ENCODE measurements at places on chromosomes 12 and 14. TPM values are rescaled to one million over a fixed set of nuclear protein-coding genes. Genes with fewer than 3 reads are reported as not detected.

The PARP11 gene
- 17.4 TPM for total RNA-seq

DNA sequence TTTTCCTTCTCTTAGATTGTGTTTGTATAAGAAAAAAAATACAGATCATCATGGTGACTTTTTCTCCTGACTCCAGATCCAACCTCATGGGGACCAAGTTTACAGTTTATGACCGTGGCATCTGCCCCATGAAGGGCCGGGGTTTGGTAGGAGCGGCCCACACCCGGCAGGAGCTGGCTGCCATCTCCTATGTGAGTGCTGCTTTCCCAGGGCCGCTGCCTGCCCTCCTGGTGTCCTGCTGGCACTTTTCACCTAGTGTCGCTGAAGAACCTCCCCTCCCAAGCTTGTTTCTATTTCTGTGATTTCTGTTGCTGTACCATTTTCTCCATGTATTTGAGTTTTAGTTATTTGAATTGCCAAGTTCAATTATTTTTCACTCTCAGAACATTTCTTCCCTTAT is 24.8 kb upstream of the TEAD4 start:
- H3K36me3 ChIP-seq: no peaks in the 10 kb centered on the region
- no peak for DNase-seq
- no peak overlapping the region for H3K27ac ChIP-seq

The CLEC12A gene
- 1.8 TPM for total RNA-seq

GRCh38 chr14:68278576-68279436 is 459.2 kb downstream of the RAD51B start:
- peaks cover 9% of the 10 kb centered on the region for H3K4me1 ChIP-seq
- H3K27ac ChIP-seq: no peak overlapping the region
- no peaks in the 10 kb centered on the region for H3K27me3 ChIP-seq

DNA sequence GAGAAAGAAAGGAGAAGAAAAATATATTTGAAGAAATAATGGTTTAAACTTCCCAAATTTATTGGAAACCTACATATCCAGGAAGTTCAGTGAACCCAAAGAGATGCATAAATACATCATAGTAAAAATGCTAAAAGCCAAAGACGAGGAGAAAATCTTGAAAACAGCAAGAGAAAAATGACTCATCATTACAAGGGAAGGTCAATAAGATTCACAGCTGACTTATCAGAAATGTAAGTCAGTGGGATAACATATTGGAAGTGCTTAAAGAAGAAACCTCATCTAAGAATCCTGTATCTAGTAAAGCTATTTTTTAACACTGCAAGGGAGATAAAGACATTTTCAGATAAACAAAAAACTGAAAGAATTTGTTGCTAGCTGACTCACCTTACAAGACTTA is 19.9 kb downstream of the RIC8B start:
- no peaks in the 10 kb centered on the region for H3K36me3 ChIP-seq
- no peaks in the 10 kb centered on the region for H3K27me3 ChIP-seq
- H3K4me1 ChIP-seq: no peaks in the 10 kb centered on the region
- H3K27ac ChIP-seq: no peak overlapping the region
- DNase-seq: no peak

GRCh38 chr12:53757101-53757770 is 5.5 kb upstream of the CISTR start:
- H3K4me3 ChIP-seq: no peak overlapping the region
- H3K4me1 ChIP-seq: peaks cover 2% of the 10 kb centered on the region
- DNase-seq: peak; percentile 81
- H3K36me3 ChIP-seq: no peaks in the 10 kb centered on the region
- no peaks in the 10 kb centered on the region for H3K27me3 ChIP-seq

DNA sequence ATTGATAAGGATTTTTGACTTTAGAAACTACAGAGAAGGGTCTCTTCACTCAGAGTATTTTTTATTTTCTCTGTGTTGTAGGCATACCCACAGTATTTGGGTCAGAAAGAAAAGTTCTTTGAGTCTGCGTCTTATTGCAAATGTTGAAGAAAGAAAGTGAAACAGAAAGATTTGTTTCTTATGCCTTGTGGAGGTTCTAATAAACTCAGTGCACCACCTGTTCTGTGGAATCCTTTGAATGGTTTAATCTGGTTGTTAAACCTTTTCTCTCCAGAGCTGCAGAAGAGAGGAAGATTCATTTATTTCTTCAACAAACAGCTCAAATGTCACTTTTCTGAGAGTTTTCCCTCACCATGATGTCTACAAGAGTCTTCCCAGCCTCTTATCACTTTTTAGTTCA is 146.6 kb upstream of the PLEKHG7 start:
- no peaks in the 10 kb centered on the region for H3K36me3 ChIP-seq
- no peak overlapping the region for H3K27ac ChIP-seq
- H3K27me3 ChIP-seq: no peaks in the 10 kb centered on the region
- DNase-seq: no peak
- H3K4me3 ChIP-seq: no peak overlapping the region
- peaks cover 2% of the 10 kb centered on the region for H3K4me1 ChIP-seq

The ACRBP gene
- total RNA-seq: 0.92 TPM

The HCAR1 gene
- 0.30 TPM for total RNA-seq

GRCh38 chr14:94628578-94628977 is 16.4 kb downstream of the SERPINA3 start:
- DNase-seq: no peak
- no peaks in the 10 kb centered on the region for H3K36me3 ChIP-seq
- H3K4me3 ChIP-seq: no peak overlapping the region
- H3K27me3 ChIP-seq: no peaks in the 10 kb centered on the region

All from ovary (tissue), 10 donors.